SJSA1 (cell line): ENCODE measurements at places on chromosomes 12 and 14. TPM values are rescaled to one million over a fixed set of nuclear protein-coding genes. Genes with fewer than 3 reads are reported as not detected.

The METTL17 gene
- 37.8 and 73.1 TPM in 2 replicates for total RNA-seq

The DCAF4 gene
- 14.4 and 24.2 TPM in 2 replicates for total RNA-seq

The SLC2A14 gene
- total RNA-seq, result not detected in 2 replicates

The ZFYVE26 gene
- 9.2 and 9.4 TPM in 2 replicates for total RNA-seq

The ASB2 gene
- 14.9 and 22.0 TPM in 2 replicates for total RNA-seq

The EIF2S3B gene
- total RNA-seq, result 0.34 and 0.53 TPM in 2 replicates

The SLC7A7 gene
- total RNA-seq, result 0.09 and 0.13 TPM in 2 replicates

- DNase-seq, result peak; percentile 81
Measured at GRCh38 chr14:52313903-52314594, at the start of gene PTGER2. Gene PTGER2, plus strand, starts transcription at chr14:52314312. Its CDS starts 237 bp downstream, at chr14:52314549.

DNA sequence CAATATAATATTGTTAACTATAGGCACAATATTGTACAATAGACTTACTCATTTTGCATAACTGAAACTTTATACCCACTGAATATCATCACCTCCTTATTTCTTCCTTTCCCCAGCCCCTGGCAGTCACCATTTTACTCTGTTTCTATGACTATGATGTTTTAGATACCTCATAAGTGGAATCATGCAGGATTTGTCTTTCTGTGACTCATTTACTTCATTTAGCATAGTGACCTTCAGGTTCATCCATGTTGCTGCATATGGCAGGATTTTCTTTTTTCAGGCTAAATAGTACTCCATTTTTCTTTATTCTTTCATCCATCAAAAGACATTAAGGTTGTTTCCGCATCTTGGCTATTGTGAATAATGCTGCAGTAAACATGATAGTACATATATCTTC lies 18.9 kb downstream of the USP15 start:
- DNase-seq, result no peak

DNA sequence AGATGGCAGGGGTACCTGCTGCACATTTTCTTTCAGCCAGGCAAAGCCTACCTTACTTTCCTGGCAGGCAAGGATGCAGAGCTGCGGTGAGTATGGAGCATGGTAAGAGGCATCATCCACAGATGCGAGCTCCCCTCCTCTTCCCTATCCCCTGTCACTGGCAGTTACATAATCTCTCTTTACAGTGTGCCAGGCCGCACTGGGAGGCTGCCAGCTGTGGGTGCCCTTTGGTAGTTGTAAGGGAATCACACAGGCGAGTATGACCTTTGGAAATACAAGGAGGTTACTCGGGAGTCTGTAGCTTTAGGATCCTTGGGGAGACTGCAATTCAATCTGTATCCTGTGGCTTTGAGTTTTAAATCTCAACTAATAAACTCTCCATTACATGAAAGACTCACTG lies 132.5 kb downstream of the KTN1 start:
- no peak for DNase-seq

DNA sequence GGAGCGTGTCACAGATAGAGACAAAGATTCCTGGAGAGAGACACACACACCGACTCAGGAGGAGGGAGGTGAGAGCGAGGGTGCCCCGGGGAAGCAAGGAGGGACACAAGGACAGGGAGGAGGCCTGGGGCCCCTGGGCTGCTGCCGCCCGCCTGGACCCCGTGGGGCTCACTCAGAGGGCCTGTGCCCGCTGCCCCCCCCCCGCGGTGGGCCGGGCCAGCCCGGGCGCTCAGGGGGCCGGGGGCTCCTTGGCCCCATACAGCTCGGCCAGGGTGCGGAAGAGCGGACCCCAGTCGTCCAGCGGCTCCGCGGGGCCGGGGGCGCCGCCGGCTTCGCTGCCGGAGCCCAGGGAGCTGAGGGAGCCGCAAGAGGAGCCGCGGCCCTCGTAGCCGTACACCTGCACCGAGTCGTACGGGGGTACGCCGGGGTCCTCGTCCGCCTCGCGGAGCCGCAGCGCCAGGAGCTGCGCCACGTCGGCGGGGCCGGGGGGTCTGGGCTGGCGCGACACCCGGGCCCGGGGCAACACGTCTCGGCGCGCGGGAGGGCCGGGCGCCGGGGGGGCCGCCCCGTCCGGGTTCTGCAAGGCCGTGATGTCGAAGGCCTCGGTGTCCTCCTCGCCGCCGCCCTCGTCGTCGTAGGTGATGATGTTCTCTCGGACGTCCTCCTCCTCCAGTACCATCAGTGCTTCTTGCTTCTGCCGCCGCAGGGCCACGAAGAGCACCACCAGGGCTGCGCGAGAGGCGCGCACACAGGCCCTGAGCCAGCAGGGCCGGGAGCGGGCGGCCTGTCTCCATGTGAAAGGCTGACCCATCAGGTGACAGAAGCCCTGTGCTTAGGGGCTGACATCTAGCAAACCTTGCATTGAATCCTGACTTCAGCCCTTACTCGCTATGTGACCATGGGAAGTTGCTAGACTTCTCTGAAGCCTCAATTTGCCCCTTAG lies 6.0 kb downstream of the PSMB11 start:
- no peak for DNase-seq

DNA sequence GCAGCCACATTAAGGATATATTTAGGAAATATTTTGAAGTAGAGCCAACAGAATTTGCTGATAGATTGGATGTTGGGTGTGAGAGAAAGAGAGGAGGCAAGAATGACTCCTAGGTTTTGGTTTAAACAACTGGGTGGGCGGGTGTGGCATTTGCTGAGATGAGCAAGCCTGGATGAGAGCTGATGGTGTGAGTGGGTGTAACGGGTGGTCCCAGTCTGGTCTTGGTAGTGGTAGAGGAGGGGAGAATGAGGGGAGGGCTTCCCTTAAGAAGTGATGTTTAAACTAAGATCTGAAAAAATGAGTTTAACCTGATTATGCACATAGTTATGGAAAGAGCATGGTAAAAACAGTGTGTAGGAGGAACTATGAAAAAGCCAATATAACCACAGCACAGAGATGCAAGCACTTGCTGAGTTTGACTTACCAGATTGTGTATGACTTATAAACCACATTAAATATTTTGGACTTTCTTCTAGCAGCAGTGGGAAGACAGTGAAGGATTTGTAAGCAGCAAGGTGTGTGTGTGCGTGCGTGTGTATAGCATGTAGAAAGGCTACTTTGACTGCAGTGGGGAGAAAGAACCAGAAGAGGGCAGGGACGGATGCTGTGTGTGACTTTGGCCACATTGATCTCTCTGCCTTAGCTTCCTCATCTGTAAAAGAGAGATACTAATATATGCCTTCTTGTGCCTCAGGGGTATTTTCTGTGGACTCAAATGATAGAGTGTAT lies 139.7 kb downstream of the PRIMA1 start:
- DNase-seq, result no peak

- no peak for DNase-seq
Measured at GRCh38 chr12:52587563-52587962, 13.7 kb downstream of the KRT72 start.

DNA sequence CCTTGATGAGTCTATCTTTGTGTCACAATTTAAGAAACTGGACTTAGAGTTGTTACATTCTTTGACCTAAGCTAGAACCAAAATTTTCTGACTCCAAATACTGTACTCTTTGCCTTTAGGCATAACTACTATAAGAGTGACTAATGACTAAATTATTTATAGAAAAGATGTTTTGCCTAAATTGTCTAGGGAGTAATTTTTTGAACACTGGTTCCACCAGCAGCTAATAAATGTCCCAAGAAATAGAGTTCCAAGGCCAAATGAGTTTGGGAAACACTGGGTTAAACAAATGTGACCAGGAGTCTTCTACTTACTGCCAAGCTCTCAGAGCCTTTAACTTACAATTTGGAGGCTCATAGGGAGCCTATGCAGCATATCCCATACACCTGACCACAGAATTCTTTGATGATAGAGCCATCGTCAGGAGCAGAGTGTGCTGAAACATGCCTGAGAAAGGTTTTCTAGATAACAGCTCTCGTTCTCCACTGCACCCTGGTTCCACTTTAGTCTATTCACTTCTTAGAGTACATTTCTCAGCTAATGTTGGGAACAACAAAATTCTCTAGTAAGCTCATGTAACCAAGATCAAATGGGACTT lies 215.9 kb upstream of the HMGA2 start:
- no peak for DNase-seq

GRCh38 chr14:46574221-46574977 lies 77.2 kb downstream of the RPL10L start:
- DNase-seq, result no peak

GRCh38 chr14:54220704-54221431 lies 175.9 kb upstream of the CDKN3 start:
- no peak for DNase-seq

DNA sequence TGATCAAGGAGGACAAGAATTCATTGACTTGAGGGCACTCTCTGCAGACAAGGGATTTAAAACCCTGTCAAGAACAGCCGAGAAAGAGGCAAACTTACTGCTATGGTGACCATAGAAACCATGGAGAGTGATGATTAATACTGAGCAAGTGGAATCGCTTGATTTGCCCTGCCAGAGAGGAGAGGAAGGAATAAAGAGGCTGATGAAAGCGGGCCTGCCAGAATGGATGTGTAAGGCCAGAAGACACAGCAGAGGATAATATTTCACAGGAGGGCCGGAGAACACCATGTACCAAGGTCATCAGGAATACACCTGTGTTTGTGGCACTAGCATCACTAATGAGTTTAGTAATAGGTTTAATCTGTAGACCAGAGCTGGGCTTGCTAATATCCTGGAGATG lies 221.8 kb upstream of the DCN start:
- no peak for DNase-seq

- DNase-seq, result no peak
Measured at GRCh38 chr14:52015411-52016030, 26.2 kb downstream of the RTRAF start.

DNA sequence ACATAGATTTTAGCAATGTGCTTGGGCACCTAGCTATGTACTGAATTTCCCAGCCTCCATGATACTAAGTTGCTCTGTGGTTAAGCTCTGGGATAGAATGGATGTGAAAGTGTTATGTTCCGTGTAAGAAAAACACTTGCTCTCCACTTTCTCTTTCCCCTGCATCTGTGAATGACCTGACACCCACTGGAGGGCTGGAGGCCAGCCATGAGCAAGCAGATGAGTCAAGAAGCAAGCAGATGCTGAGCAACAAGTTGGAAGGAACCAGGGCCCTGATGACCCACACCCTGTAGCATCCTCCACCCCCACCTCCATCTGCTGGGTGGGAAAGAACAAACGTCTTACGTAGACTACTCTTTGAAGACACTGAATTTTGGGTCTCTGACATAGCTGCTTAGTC lies 56.6 kb downstream of the EID3 start:
- DNase-seq, result no peak

GRCh38 chr12:121753844-121754264 lies 39.6 kb downstream of the RHOF start:
- no peak for DNase-seq

DNA sequence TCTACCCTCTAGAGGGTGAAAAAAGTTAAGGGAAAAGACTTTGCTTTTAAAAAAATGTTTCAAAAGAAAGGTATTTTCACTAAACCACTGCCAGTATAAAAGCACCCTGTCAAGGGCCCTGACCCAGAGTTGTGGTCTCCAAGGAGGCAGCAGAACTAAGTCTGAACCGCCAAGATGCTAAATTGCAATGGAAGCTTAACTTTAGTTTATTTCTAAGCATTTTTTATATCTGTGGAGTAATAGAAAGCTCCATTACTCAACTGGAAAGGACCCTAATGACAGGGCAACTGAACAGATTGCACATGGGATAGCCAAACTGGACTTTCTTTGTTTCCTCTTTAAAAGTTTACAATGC lies 379.8 kb downstream of the NAV3 start:
- no peak for DNase-seq

DNA sequence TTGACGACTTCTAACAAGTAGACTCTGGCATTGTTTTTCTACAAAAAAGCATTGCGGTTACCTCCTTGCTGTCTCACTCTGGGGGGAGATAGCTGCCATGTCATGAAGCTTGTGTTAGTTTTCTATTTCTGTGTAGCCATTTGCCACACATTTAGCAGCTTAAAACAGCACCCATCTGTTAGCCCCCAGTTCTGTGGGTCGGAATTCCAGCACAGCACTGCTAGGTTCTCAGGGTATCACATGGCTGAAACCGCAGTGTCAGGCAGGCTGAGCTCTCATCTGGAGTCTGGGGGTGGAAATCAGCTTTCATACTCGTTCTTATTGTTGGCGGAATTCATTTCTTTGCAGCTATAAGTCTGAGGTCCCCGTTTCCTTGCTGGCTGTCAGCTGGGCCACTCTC lies 19.9 kb upstream of the STXBP6 start:
- no peak for DNase-seq

- no peak for DNase-seq
Measured at GRCh38 chr12:46744283-46744682, 81.5 kb downstream of the SLC38A4 start.

DNA sequence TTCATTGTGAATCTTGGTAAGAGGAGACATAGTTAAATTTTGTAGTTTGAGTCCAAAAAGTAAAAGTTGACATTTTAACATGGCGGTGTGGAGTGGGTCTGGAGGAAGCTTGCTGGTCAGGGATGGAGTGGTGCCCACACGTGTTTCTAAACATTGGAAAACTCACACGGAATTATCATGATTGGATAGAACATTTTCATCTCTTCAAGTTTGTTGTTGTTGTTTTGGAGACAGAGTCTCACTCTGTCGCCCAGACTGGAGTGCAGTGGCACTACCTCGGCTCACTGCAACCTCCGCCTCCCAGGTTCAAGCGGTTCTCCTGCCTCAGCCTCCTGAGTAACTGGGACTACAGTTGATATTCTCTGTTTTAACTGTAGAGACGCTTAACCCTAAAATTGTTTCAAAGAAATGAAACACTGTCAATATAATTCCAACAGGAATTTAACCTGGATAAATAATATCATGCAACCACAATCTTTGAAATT lies 502 bp upstream of the MBIP start:
- DNase-seq, result no peak

DNA sequence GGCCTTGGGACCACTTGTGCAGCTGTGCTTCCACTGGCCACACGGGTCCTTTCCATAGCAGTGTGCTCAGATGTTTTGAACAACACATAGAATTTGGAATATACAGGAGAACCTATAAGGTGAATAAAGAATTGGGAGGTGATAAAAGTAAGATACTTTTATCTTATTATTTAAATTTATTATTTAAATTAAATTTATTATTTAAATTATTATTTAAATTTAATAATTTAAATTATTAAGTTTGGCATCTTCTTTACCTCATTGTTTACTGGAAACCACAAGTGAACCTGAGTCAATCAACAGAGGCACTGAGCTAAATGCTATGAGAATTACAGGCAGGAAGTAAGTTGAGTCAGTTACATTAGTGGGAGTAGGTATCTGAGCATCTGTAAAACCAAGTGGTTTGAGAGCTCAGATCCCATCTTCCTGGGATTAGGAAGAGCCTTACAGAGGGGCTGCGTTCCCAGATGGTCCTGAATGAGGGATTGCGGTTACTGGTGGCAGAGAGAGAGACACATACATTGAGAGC lies 103.1 kb downstream of the ESR2 start:
- DNase-seq, result no peak

DNA sequence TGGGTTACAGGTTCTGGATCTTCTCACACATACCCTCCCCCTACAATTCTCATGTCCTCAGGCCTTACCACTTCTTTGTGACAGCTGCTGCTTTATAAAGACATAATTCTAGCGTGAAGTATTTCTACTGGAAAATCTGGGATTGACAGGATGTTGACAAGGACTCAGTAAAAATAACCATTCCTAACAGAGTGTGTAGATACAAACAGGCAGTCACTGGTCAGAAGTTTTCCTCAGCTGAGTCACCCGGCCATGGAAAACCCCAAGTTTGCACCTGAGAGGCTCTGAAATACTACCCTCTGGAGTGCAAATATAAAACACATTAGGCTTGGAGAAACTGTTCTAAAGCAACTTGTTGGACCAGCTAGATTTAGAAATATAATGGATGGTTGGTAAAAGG lies 54.4 kb downstream of the SPPL3 start:
- DNase-seq, result peak; percentile 32
